ENCODE measurements at places on chromosomes 4 and X.

- peak; percentile 61 for DNase-seq
Measured at GRCh38 chrX:48897157-48897624, 377 bp downstream of the TIMM17B start.

DNA sequence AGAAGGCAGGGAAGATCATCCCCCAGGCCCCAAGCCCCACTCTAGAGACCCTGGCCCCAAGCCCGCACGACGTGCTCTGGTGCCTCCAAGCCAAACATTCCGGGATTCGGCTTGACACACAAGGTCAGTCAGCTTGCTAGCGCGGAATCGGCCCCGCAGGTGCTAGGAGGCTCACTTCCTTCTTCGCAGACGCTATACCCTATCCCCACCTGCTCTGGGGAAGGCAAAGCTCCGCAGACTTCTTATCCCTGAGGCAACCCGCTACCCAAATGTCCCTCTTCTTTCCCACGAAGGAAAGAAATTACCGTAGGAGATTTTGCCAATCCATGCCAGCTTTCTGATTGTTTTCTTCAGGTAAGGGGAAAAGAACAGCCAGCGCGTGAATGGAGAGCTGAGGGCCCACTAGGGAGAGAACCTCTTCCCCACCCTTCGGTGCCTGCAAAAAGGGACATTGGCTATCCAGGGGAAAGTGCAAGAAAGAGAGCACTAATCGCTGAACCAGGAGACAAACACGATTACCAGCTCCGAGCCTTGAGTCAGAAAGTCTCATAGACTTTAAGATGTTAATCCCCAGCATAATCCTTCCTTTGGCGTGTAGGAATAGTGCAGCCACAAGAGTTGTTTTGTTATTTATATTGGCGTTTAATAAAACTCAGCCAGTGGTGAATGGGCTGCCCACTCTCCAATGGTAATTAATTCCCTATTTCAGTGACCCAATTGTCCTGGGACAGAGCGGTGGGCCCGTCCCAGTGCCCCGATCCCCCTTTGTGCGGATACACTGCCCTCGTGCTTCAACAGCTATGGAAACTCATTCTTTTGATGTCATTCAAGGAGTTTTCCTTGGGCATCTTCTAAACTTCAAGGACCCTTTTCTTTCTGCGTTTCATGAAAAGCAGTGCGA is 5.4 kb upstream of the NEUROG2 start:
- DNase-seq = no peak

- DNase-seq = no peak
Measured at GRCh38 chrX:123713434-123713833, 19.4 kb downstream of the THOC2 start.

DNA sequence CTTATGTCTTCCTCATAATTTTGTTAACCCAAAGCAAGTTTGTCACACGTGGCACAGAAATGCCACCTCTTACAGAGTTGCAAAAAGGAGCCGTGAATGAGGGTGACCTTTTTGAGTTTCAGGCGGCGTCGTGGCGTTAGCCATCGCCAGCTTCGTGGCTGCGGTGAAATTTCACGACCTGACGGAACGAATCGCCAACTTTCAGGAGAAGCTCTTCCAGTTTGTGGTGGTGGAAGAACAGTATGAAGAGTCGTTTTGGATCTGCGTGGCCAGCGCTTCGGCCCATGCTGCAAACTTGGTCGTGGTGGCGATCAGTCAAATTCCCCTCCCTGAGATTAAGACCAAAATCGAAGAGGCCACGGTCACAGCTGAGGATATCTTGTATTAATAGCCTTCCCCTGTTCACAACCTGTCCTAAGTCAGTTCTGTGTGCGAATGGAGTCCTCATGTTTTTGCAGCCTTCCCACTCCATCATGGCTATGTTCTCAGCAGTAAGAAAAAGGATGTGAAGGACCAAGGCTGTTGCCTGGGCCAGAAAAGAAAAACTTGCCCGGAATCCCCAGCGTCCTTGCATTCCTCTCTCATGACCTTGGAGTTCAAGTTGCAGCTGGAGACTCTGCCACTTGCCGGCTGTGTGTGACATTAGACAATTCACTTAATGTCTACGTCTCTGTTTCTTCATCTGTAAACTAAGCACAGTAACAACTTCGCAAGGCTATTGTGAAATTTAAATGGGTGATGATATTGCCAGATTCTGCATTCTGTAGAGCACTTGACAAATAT is 11.9 kb downstream of the CLRN2 start:
- no peak for DNase-seq

DNA sequence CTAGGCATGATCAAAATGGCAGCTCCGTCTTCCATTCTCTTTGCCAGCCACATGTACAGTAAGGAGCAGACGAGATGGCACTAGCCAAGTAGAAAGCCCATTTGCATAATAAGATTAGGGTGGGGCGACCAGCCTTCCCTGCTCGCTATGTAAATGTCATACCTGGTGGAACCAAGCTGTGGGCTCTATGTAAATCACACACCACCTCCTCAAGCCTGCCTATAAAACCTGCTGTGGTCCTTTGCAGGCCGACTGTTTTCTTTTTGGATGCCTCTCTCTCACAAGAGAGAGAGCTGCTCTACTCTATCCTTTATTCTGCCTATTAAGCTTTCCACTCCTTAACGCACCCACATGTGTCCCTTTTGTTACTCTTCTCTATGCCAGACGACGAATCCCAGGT is 1472.7 kb downstream of the ARAP2 start:
- no peak for DNase-seq

Data from NCI-H1694 (cell line).